Lung (tissue), 17 donors: ENCODE measurements at places on chromosomes 16 and 17.

DNA sequence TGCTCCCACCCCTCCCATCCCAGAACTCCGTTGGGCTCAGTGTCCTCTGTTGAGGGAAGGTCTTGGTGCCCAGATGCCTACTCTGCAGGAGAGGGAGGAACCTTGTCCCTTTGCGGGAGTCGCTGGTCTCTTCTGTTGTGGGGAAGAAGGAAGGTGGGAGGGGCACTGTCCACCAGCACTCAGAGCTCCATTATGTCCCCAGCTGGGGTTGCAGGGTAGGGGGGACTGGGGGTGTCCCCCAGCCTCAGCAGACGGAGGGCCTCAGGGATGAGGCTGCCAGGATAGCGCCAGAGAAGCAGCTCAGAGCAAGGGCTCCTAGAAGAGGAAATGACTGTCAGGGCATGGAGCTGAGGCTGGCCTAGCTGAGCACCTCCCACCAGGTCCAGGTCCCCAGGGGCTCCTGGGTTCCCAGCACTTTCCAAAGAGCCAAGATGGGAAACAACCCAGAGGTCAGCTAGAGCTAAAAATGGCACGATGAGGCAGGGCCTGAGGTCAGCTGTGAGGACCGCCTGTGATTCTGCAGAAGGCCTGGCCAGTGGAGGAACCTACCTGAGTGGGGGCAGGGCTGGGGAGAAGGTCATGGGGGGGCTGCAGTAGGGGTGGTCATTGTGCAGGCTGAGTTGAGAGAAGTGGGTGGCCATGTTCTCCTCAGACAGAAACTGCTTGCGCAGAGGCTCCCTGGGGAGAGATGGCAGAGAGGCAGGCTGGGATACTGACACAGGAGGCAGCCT is 893 bp downstream of the HCFC1R1 start:
- DNase-seq: no peak

DNA sequence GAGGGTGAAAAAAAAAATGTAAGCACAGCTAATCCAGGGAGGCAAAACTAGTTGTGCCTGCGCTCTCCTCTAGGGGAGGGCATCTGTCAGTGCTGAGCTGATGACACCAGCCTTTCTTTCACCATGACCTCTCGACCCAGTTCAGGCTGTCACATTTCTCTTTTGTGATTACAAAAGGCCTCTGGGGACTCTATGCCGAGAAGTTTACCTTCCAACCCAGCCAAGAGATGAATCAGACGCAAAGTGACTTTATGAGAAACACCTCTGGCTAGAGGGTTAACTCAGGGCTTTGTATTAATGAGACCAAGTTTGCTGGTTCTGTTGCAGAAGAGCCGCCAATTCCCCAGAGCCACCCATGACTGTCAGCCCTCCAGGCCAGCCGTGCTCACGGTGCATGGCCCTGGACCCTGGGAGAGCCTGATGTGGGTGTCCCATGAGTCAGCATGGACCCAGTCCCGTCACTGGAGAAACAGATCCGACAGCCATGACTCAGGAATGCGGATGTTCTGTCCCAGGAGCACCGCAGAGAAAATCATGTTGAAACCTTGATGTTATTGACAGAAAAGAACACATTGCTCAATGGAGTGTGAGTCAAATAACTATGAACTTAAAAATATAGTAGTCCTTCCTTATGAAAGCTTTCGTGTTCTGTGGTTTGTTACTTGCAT is 437.2 kb downstream of the HS3ST3B1 start:
- no peak for DNase-seq

DNA sequence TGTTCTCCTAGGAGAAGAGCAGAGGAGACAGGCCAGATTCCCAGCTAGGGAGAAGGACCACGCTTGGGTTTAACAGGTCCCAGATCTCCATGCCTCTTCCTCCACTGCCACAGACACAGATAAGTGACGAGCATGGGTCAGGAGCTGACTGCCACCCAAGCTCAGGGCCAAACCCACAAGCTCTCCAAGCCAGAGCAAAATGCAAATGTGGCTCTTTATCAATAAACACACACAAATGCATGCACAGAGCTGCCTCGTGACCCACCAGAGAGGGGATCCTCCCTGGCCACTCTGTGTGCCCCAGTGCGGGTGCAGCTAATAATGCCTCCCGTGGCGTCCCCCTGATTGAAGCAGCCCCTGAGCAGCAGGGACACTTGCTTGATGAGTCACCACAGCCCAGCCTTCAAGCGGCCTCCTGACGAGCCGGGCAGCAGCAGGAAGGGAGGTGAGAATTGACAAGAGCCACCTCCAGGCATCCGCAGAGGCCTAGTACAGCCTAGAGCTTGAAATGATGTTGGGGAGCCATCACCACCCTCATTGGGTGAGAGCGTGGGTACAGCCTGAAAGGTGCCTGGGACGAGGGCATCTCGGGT is 143.9 kb downstream of the CCDC182 start:
- no peak for DNase-seq

DNA sequence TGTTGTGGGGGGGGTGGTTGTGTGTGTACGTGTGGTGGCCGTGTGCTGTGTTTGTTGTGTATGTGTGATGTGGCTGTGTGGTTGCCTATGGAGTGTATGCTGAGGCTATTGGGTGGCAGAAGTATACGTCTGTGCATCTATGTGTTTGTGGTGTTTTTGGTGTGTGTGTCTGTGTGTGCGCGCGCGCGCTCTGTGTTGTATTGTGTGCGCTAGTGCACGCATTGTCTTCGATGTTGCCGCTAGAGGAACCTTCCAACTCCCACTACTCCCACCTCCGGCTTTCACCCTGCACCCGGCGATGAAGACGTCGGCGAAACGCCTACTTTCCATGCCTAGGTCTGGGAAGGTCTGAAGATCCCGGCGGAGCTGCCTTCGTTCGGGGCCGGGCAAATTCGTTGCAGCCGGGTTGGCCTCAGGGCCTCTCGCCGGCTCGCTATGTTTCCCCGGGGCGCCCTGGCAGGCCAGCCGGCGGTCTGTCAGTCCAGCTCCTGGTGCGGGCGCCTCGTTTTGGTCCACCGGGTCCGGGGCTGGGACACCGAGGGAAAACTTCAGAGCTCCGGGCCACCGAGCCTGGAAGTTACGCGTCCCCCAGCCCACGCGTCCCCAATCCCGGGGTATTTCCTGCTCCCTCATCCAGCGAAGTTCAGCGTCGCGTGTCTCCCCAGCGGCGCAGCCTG is 5.2 kb upstream of the DLX4 start:
- DNase-seq: peak; percentile 44

GRCh38 chr17:4515501-4515900 is 16.8 kb downstream of the SPNS2 start:
- no peak for DNase-seq
